ENCODE measurements at places on chromosomes 2 and 18.

DNA sequence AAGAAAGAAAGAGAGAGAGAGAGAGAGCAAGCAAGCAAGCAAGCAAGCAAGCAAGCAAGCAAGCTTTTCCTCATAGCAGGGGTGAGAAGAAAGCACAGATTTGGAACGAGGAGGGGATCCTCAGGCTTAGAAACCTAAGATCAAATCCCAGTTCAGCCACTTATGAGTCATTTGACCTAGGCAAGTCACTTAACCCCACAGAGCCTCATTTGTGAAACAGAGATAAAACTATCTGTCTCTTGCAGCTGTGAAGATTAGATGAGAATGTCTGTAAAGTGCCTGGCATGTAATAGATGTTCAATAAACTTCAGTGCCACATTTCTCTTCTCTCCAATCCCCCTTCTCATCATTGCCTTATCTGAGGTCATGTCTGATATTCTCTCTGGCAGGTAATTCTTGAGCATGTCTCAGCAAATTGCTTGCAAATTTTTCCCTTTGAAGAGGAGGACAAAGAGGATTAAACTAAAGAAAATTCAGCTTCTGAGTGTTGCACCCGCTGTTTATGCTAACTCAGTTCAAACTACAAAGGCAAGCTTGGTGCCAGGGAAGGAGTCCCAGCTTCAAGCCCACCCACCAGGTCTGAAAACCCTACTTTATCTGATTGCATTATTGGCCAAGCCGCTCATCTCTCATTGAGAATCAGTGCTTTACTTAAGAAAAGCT lies 20.3 kb downstream of the ALK start:
- no peak for DNase-seq

- DNase-seq, result no peak
Observed at GRCh38 chr2:238912228-238912915, 64.5 kb downstream of the TWIST2 start.

DNA sequence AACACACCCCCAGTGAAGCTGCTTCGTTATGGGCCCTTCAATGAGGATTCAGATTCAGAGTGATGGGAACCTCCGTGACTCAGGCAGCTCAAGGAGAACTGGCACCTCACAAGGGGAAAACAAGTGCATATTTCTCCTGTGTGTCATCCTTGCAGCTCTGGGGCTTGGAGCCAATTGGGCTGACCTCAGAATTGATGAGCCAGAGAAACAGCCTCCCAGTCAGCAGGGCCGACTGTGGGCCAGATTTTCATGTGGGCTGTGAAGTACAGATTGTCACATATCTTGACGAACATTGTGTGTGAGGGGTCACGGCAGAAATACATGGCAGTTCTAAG lies 189.6 kb upstream of the SP5 start:
- DNase-seq, result peak; percentile 64

DNA sequence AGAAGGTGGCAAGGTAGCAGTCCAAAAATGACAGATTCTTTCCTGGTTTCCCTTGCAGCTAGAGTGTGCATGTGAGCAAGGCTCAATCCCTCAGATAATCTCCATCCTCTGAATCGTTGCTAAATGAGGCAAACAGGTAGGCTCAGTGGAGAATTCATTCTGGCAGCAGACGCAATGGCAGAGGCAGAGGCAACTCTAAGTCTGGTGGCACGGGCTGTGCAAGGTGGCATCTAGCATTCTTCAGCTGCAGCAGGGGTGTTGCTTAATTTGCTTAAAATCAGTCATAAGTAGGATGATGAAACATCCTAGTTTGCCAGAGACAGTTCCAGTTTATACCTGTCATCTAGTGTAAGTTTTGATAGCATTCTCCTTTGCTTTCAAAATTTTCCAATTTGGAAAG lies 391.1 kb upstream of the MEX3C start:
- DNase-seq, result no peak

- DNase-seq, result no peak
Observed at GRCh38 chr18:3384664-3385563, 65.1 kb upstream of the TGIF1 start.

DNA sequence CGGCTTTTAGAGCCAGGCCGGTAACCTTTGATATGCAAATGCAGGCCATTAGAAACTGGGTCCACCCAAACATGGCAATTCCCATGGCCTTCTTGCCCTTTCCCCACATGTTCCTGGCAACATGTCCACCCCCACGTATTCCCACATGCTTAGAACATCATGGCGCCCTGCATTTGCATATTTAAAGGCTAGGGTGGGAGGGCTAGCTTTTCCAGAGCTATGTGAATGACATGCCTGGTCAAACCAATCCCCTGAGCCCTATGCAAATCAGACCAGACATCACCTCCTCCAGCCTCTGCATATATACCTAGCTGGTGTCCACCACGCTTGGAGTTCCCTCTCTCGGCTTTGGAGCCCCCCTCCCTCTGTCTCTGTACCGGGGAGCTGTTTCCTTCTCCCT lies 481.9 kb downstream of the CDH2 start:
- DNase-seq, result no peak

- DNase-seq, result peak; percentile 9
Observed at GRCh38 chr2:239142296-239142695, 258.5 kb downstream of the HDAC4 start.

GRCh38 chr2:204012072-204012653 lies 75.6 kb downstream of the ICOS start:
- DNase-seq, result no peak

DNA sequence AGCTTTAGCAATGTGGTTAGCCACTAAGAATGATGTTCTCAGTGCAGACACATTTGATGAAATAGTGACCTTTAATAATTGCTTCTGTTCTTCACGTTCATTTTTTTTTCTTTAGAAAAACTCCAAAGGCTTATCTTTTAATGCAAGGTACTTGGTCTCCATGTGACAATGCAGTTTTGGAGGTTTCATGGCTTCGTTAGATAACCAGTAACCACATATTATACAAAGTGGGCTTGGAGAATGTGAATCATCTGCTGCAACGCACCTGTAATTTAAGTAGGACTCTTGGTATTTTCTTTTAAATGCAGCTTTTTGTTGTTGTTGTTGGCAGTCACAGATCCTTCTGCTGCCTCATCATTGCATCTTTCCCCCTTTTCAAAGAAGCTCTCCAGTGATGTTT lies 1606.3 kb downstream of the SUCLG1 start:
- no peak for DNase-seq

DNA sequence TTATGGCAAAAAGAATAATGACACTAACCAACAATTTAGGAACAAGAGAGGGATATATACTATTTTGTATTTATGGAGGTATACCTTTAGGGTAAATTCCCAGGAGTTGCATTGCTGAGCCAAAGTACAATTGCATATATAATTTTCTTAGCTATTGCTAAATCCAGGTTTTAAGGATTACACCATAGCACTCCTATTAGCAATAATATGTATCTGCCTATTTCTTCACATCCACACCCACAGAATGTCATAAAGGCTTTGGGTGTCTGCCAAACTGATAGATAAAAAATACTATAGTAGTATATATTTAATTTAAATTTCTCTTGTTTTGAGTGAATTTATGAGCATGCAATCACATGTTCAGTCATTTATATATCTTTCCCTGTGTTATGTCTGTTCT lies 11.5 kb upstream of the SERPINB13 start:
- DNase-seq, result no peak

DNA sequence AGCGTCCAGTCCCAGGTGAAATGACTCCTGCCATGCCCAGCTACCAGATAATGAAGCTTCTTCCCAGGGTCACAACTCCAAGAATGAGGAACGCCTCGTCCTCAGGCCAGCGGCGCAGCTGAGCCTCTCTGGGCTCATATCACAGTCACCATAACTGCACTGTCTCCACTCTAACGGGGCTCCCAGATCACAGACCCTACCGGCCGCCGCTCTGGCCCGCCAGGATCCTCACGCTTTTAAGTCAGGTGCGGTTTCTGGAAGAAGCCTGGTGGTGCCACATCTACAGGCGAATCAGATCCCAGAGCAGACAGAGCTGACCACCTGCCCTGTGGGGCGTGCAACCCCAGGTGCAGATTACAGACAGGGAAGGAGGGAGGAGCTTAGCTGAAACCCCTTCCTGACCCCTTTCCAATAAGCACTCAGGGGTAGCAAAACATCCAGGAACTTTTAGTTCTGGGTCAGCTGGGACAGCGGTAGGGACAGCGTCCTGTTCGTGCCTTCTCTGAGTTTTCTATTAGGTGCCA lies 3.7 kb upstream of the ACKR3 start:
- DNase-seq, result no peak

- DNase-seq, result no peak
Observed at GRCh38 chr18:66346833-66347588, 256.9 kb downstream of the CDH19 start.

- no peak for DNase-seq
Observed at GRCh38 chr2:8257502-8257901, 424.4 kb upstream of the ID2 start.

- DNase-seq, result no peak
Observed at GRCh38 chr2:7588295-7588694, 671.1 kb downstream of the RNF144A start.

- DNase-seq, result no peak
Observed at GRCh38 chr2:8241317-8241716, 440.5 kb upstream of the ID2 start.

- no peak for DNase-seq
Observed at GRCh38 chr2:98959810-98960507, 23.9 kb upstream of the CRACDL start.

DNA sequence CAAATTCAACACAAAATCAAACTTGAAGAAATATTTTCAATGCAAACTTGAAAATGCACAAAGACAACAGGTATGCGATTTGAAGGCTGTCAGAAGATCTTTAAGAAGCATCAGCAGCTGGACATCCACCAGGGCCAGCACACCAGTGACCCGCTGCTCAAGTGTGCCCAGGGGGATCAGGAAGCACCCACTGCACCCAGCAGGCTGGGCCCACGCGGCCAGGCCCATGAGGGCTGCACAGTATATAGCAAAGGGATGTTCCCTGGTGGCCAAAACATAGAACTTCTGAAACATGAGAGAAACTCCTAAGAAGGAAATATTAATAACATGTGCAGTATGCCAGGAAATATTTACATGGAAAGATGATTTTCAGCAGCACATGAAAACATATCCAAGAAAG lies 25.0 kb downstream of the WDFY1 start:
- no peak for DNase-seq

GRCh38 chr2:237806334-237806733 lies 7.8 kb downstream of the RBM44 start:
- DNase-seq, result no peak

DNA sequence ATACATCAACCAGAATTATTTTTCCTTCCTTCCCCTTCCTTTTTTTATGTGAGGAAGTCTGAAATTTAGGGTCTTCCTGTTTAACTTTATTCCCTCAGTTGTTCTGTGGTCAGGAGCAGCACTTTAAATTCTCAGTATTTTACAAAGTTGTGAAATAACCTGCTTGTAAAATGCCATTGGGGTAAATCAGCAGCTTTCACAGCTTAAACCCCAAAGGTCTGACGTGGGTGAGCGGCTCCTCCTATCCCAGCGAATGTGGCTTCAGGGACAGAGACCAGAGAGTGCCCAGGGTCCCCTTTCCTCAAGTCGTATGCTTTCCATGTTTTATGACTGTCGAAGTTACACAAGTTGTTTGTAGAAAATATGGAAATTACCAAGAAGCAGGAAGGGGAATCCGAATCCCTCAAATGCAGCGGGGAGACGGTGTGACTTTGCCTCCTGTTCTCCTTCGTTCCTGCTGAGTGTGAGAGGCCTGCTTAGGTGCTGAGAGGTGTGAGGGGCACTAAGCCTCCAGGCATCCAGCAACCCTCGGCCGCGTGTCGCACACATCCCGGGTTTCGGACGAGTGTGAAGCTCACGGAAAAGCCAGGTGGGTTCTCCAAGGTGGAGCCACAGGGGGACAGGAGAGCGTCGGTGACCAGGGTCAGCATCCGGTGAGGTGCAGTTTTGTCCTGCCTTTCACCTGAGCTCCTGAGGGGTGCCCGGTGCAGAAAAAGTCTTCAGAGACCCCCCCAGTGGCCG lies 10.8 kb upstream of the KCNG2 start:
- no peak for DNase-seq

GRCh38 chr2:204110338-204110741 lies 173.8 kb downstream of the ICOS start:
- DNase-seq, result no peak

GRCh38 chr18:54622084-54622483 lies 31.0 kb downstream of the DYNAP start:
- DNase-seq, result no peak

DNA sequence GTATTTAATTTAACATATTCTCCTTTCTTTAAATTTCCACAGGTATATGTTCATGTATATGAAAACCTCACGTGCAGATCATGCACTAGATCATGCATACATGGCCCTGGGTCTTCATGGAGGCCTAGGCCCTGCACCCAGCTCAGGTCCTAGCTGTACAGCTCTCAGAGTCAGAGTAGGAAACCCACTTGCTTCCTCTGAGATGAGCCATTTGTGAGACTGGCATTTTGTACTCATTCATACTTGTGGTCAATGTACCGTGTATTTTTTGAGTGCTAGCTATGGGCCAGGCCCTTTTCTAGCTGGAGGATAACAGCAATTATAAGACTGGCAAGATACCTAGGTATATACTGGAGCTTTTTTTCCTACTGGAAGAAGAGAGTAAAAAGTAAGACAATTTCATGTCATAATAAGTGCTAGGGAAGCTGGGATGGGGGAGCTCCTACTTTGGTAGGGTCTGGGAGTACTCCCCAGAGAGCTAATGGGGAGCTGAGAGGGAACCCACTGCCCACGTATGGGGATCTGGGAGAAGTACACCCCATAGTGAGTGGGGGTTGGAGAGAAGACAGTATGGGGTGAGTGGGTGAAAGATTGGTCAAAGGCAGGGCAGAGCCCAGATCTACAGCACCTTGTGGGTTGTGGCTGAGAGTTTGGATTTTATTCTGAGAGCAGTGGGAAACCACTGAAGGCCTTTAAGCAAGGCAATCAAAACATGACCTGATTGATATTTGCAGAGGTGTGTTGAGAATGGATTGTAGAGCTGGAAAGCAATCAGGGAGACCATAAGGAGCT lies 72.0 kb downstream of the POLE4 start:
- DNase-seq, result no peak

DNA sequence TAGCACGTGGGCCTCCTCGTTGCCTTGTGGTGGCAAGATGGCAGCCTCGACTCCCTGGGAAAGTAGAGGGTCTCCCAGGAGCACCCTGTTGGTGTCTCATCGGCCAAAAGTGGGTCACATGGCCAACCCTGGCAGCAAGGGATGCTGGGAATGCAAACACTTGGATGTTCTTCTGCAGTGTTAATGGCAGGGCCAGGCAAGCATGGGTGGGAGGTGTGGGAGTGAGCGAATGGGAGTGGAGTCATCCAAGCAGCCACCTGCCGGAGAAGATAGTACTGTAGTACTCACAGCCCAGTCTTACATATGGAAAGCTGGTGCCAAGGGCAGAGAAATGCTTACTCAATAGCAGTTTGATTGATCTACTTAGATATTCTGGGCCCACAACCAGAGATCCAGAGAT lies 122.2 kb downstream of the INHBB start:
- no peak for DNase-seq

Measured in left ventricle myocardium superior (tissue), 1 donor.